DMS79 (cell line): ENCODE measurements at places on chromosomes 16 and 17.
A peak's percentile ranks its signal among the peaks of the same experiment; 100 is the strongest.

- DNase-seq, result no peak
These were observed 173.9 kb downstream of the LAT start for GRCh38 chr16:29158785-29159184.

DNA sequence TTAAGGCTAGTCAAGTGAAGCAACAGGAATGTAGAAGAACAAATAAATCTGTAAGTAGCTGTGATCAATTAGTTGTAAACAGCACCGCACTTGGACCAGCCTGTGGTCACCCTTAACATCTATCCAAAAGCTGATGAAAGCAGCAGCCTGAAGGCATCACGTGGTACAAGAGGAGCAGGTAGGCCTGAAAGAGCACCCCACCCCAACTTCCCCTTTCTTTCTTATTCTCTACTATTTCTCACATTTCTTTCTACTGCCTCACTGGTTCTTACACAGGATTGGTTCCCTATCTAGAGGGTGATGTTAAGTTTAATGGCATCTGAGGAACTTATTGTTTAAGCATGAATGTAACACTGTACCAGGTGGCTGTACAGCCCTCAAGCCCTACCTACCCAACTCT lies 42.6 kb upstream of the CLEC18B start:
- DNase-seq, result no peak

DNA sequence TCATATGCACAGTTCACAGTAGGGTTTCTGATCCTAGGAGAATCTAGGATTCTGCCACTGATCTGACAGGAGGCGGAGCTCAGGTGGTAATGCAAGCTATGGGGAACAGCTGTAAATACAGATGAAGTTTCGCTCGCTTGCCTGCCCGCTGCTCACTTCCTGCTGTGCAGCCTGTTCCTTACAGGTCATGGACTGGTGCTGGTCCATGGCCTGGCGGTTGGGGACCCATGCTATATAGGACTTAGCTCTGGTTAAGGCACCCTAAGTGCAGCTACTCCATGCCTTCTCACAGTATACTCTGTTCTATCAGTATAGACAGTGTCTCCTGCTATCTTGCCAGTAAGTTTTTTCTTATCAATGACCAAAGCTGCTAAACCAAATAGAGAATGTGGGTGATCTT lies 2.4 kb downstream of the MPHOSPH6 start:
- no peak for DNase-seq

DNA sequence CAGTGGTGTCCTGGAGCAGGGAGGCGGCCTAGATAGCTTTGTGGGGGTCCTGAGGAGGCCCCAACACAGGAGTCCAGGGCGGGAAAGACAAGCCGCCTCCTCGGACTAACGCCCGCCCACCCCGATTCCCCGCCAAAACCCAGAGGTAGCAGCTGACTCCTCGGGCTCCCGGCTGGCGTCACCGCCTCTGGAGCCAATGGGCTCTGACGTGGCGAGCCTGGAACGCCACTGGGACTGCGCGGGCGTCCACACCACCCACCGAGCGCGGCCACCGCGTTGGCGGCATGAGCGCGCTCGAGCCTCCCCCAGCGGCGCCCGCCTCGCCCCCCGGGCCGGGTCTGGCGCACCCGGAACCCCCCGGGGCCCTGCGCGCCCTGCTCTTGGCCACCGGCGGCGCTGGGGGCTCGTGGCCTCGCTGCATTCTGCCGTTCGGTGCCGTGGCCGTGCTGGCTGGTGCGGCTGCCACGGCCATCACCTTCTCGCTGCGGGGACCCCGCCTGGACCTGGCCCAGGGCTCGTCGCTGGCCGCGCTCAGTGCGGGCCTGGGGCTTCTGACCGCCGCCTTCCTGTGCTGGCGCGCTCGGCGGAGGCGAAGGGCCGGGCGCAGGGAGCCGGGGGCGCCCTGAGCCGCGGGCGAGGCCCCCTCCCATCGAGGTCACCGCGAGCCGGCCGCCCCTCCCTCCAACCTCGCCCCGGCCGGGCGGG lies 3.4 kb upstream of the NTN3 start:
- DNase-seq, result peak; percentile 85

GRCh38 chr16:69166221-69166833 lies 20.6 kb upstream of the SNTB2 start:
- no peak for DNase-seq

GRCh38 chr17:251531-251930 lies 70.1 kb upstream of the DOC2B start:
- no peak for DNase-seq

DNA sequence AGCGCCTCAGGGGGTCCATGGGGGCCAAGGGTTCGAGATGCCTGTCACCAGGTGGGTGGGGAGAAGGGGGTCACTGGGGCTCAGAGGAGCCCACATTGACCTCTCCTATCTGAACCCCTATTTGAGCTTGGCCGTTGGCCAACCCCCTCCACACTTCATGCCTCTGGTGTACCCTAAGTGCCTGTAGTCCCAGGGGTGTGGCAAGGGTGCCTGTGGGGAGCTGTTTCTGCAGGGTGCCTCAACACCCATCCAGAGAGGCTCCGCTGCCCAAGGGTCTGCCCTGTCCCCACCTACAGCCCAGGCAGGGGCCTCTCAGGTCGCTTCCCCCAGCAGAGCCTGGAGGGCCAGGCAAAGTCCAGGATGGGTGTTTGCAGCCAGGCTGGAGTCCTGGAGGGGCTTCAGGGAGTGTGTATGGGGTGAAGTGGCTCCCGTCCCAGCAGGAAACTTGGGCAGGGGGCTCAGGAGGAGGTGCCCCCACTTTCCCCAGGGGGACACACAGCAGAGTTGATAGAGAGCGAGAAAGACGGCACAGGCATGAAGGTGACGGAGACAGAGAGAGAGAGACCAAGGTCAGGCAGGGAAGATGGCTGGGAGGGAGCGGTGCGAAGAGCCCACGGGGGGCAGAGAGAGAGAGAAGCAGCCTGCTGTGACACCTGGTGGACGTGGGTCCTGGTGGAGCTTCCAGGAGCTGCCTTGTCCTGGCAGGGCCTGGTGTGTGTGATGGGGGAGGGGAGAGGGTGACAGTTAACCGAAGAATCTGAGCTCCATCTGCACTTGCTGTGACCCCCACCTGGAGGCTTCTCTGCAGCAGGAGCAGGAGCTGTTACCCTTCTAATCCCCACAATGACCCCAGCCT lies at the start of gene SEPTIN12:
Gene SEPTIN12 (minus strand): TSS at position 719 of the 856 bp plus-strand sequence. CDS start 700 bp downstream, at position 19.
- no peak for DNase-seq

- no peak for DNase-seq
These were observed 5.4 kb downstream of the MEAK7 start for GRCh38 chr16:84498859-84499620.
